Progenitor cell of endocrine pancreas (in vitro differentiated cells): ENCODE measurements at places on chromosomes 16 and 17.
A peak's percentile ranks its signal among the peaks of the same experiment; 100 is the strongest.

- DNase-seq, result no peak
Observed at GRCh38 chr17:64411999-64412771, 21.5 kb upstream of the PECAM1 start.

GRCh38 chr17:39699818-39700147, at the start of gene ERBB2:
ERBB2 (plus strand) TSS chr17:39700064; CDS start chr17:39700239, 175 bp downstream.
- peak; percentile 40 for DNase-seq

DNA sequence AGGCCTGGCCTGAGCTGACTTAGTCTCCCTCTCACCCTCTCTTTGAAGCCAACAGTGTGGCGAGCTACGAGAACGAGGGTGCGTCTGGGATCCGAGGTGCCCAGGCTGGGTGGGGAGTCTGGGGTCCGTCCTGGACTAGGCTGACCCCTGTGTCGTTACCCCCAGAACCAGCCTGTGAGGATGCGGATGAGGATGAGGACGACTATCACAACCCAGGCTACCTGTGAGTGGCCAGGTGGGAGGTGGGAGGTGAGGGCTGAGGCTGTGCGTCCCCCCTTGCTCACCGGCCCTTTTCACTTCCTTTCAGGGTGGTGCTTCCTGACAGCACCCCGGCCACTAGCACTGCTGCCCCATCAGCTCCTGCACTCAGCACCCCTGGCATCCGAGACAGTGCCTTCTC, 1.6 kb downstream of the LAT start:
- DNase-seq, result no peak

- no peak for DNase-seq
Observed at GRCh38 chr17:5785867-5786509, 201.7 kb upstream of the NLRP1 start.

- DNase-seq, result no peak
Observed at GRCh38 chr17:1362964-1363363, 37.1 kb downstream of the YWHAE start.

DNA sequence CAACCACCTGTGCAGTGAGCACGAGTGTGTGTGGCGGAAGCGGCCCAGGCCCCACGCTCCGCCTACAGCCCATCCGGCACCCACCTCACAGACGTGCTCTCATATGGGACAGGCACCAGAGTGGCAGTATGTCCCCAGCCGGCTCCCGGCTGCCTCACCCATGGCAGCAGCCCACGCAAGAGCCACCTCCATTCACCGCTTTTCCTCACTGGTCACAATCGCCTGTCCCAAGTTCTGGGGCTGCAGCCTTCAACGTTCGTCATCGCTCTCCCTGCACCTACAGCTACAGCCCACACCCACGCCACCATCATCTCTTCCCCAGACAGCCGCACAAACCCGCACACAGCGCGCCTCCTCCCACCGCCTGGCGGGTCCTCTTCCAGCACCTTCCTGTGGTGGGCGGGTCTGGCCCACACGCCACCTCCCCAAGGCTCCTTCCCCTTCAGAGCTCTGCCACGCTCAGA, 17.5 kb upstream of the TRAP1 start:
- DNase-seq, result no peak

- DNase-seq, result no peak
Observed at GRCh38 chr17:40561294-40561870, 3.9 kb downstream of the CCR7 start.
